ENCODE measurements at places on chromosomes 6 and 20. TPM values are rescaled to one million over a fixed set of nuclear protein-coding genes. Genes with fewer than 3 reads are reported as not detected.

- no peak for DNase-seq
These were observed 53.8 kb upstream of the POLR1H start for GRCh38 chr6:30007132-30007764.

The BIRC7 gene
- total RNA-seq: not detected

The GJA10 gene
- not detected for total RNA-seq

DNA sequence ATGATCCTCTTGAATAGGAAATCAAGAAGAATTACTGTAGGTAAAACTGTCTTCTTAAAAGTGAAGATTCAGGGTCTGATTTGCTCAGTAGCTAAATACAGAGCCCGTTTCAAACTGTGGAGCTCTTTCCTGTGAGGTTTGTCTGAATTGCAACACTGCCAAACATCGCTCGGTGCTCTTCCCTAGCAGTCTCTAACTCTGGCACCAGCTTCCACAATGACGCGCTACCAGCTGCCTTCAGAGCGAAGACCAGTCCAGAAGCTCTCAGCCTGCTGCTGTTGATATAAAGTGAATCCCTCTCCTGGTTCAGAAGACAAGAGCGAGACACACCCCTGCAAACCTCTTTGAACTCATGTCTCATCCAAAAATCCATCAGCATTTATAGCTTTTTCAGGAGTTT, 447.0 kb downstream of the LMBRD1 start:
- DNase-seq: no peak

Data from esophagus squamous epithelium (tissue), 5 donors.